Mesothelial cell of epicardium (in vitro differentiated cells): ENCODE measurements at places on chromosomes 1 and 21.

- no peak for DNase-seq
These were observed 45.9 kb downstream of the SAMD13 start for GRCh38 chr1:84347271-84347931.

DNA sequence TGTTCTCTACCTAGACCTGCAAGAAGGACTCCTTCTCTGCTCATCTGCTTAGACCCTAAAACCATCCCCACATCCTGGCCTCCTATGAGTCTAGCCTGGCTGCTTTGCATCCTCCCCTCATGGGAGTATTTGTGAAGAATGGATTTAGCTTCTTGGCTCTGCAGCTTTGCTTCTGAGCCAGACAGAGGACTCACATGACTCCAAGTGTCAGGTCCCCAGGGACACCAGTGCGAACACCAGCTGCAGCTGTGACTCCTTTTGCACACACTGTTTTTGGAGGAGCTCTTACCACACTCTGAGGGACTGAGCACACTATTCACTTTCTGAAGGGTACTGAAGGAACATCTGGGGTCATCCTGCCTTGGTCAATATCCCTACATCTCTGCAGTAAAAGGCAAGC is 131.8 kb upstream of the SGIP1 start:
- no peak for DNase-seq

DNA sequence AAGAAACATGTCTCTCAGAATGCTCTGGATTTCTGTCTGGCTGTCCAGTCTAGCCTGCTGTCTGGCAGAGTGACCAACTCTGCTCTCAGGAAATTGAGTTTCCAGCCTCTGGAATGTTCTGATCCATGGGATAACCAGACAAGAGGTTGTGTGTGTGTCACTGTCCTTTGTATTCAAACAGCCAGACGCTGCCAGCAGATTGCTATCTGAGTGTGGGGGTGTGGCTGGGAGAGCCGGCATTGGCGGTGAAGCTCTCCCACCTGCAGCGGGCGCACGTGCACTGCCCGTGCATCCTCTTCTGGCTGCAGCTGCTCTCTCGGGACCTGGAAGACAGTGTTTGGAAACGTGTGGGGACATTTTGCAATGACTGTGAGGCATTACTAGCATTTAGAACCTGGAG is 26.1 kb downstream of the PKP1 start:
- no peak for DNase-seq

DNA sequence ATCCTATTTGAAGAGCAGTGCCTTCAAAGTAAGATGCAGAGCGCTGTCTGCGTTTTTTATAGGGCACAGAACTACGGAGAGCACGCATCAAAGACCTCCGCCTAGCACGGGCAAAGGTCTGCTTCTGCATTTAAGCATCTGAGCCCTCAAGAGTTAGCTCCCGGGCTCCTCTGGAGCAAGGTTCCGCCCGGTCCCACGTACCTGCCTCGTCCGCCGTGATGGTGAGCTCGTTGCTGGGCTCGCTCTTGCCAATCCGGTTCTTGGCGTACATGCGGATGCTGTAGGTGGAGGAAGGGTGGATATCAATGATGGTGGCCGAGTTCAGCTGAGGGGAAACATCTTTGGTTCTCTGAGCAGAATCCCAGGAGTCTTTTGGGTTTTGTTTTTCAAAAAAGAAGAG is 311.5 kb downstream of the PCP4 start:
- DNase-seq: no peak

DNA sequence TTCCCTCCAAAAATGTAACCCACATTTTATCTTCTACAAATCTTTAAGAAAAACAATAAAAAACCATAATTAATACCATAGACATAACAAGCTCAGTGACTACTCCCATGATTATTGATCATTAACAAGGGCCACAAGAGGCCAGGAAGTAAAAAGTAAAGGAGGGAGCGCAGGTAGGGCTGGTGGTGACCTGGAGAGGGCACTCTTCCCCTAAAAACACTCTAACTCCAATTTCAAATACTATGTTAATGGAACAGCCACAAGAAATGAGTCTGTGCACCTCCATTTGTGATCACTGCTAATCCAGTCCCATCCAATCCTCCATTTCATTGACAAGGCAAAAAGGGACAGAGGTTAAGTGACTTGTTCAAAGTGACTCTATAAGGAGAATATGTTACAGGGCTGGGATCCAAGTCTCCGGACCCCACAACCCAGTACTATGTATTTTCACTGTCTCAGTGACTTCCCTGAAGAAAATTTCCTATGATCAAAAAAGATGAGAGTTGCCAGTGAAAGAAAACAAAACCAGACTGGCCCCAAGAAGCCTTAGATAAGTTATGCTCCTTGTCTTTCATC is 41.2 kb upstream of the CFAP298 start:
- no peak for DNase-seq

DNA sequence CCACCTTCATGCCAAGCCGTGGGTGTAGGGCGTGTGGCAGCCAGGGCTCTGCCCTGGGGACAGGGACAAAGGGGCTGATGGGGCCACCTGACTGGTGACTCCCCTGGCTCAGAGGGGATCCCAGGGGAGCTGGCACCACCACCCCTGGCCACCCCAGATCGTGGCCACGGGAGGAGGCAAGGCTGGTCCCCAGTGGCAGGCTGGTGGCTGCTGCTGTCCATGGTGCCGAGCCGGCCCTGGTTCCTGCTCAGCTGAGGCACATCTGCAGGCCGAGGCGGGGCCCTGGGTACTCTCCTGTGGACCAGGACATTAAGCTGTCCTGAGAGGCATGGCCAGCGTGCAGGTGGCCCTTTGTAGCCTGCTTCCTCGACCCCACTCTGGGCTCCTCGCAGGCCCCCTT is 6.5 kb downstream of the PLCH2 start:
- DNase-seq: no peak

DNA sequence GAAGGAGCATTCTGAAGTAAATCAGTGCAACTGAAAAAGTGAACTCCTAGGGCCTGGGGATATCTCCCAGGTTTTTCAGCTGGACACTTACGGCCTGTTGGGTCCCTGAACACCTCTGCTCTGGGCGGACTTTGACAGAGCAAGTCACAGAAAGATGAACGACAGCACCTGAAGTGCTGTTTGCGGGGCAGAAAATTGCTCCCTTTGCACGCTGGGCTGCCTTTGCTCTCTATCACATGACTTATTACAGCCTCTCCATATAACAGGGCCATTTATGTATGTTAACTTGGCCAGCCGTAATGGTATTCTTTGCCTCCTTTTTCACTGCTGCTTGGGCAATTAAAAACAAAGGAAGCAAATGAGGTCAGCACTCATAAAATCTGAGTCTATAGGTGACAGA is 332.9 kb downstream of the BARHL2 start:
- no peak for DNase-seq

DNA sequence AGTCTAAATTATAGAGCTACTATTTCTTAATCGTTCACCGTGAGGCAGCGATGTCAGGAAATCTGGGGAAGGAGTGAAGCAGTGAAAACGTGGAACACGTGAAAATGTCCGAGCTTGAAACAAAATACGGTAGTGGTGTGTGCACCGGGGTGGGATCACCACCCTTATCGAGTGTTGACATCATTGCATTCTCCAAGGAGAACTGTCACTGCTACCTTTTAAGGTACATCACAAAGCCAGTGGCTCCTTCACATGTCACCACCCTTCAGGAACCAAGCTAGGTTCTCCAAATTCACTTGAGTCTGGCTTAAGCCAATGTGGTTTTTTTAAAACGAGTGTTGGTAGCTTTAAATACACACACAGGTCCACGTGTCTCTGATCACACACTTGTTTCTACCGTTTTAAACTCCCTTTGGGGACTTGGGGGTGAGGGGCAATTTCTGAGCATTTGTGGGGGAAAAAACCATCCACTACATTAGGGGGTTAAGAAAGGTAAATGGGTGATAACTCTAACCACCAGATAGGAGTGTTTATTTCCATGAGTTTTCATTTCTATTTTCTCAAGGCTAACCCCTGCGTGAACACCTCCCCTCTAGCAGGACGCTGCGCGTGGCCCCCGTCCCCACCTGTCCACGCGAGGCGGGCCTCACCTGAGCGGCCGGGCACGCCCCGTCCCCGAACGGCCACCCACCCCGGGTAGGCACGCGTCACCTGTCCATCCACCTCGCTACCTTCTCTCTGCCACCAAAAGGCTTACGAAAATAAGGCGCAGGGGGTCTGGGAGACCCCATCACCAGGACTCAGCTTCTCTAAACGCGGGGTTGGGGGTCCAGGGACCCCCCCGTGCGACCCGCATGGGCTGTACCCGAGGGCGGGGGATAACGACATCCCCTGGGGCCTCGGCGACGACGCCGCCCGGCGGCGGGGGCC is 978 bp downstream of the PRDM15 start:
- DNase-seq: no peak

- DNase-seq: no peak
These were observed 21.3 kb downstream of the SOAT1 start for GRCh38 chr1:179314928-179315327.

DNA sequence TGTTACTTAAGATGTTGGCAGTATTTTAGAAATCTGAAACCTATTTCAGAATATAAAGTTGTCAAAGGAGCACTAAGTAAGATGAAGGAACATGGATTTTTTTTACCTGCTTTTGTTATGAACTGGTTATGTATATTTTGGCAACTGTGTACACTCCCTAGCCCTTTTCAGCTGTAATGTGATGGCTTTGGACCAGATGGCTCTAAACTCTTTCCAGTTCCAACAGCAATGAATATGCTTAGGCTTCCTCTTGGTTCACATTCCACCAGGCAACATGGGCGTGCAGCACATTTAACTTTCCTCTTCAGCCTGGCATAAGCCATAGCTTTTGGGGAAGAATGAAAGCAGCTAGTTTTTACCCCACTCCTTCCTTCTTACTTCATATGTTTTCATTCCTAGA is 95.6 kb upstream of the ADAMTS5 start:
- DNase-seq: no peak

GRCh38 chr21:36104317-36105300 is 30.3 kb upstream of the CBR3 start:
- no peak for DNase-seq

DNA sequence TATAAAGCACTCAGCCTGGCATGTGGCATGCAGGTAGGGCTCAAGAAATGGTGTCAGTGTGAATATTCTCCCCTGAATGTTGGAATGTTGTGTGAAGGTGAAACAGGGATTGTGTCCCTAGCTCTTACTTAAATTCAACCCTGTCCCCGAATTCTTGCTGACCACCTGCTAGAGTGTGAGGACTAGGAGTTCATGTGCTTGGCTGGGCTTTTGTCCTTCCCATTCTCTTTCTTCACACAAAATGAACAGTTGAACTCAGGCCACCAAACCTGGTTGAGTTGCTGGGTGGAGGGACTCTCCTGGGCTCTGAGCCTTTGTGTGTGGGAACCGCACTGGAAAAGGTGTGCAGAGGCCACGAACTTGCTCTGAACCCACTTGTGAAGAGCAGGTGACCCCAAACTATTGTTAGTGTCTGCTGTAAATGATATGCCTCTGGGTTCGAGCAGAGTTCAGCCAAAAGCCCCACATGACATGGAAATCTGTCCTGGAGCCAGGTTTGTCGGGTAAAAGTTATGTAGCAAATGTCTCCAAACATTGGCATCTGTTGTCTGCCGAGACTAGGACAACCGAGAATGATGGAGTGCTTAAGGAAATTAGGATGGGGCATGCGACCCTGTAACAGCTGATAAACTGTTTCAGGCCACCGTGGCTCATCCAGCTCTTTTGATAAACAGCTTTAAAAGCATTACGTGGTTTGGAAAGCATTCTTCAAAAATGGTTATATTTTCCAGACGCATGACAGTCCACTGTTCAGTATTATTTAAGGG is 144.2 kb downstream of the DHRS3 start:
- no peak for DNase-seq

GRCh38 chr21:32087447-32087846 is 191.4 kb downstream of the MIS18A start:
- DNase-seq: no peak

GRCh38 chr1:56639211-56639610 is 5.9 kb upstream of the PRKAA2 start:
- DNase-seq: no peak

DNA sequence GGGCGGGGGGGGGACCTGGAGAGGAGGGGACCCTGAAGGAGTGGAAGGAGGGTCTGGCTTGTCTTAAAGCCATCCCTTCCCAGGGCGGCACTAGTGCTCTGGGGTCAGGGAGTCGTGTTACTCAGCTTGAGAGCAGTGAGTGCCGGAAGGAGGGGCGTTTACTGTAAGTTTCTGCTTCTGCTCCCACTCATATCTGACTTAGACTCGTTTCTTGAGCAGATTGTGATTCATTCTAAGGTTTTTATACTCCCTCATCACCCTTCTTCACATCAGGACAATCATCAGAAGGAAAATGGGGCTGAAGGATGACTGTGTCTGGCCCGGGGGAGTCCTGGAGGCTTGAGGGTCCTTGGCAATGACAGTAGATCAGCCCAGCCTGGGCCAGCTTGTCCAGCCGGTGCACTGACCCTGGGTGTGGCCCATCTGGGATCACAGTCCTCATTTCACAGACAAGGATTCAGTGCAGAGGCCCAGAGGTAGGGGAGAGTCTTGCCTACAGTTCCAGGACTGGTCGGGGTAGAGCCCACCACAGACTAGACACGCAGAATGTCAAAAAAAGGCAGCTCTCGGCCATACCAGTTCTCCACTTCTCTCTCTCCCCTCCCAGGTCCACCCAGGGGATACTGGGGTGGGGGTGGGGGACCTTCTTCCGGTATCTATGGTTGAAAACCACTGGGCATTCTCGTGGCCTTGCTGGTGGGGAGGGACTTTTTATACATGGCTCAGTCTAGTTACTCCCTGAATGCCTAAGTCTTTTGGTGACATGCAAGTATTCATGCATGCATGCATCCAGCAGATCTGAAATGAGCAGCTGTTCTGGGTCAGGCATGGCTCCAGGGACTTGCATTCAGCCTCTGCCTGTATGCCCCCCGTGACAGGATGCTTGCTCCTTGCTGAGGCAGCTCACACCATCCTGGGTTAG is 5.1 kb downstream of the TNFRSF8 start:
- DNase-seq: no peak

- DNase-seq: no peak
These were observed 126.6 kb upstream of the AJAP1 start for GRCh38 chr1:4527819-4528218.

DNA sequence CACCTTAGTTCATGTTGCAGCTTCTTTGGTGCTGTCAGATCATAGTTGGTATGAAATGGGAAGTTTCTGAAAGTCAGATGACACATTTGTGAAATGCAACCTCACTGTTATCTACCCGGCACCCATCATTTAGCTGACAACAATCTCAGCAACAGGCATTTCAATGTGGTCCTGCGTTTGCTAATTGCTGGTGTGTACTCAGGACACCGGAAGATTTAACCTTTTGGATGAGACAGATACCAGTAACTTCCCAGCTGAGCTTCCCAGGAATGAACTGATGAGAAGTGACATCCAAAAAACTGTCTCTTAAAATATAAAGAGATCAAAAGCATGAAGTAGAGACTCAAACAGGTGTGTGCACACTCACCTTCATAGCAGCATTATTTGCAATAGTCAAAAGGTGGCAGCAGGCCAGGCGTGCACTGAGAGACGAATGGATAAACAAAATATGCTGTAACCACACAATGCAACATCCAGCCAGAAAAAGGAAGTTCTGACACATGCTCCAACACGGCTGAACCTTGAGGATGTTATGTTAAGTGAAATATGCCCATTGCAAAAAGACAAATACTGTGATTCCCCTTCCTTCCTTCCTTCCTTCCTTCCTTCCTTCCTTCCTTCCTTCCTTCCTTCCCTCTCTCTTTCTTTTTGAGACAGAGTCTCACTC is 7.9 kb upstream of the CLDN14 start:
- no peak for DNase-seq

GRCh38 chr21:43771698-43772424 is 4.2 kb downstream of the CSTB start:
- DNase-seq: no peak
